ENCODE measurements at places on chromosomes 12 and 14.
A peak's percentile ranks its signal among the peaks of the same experiment; 100 is the strongest.

DNA sequence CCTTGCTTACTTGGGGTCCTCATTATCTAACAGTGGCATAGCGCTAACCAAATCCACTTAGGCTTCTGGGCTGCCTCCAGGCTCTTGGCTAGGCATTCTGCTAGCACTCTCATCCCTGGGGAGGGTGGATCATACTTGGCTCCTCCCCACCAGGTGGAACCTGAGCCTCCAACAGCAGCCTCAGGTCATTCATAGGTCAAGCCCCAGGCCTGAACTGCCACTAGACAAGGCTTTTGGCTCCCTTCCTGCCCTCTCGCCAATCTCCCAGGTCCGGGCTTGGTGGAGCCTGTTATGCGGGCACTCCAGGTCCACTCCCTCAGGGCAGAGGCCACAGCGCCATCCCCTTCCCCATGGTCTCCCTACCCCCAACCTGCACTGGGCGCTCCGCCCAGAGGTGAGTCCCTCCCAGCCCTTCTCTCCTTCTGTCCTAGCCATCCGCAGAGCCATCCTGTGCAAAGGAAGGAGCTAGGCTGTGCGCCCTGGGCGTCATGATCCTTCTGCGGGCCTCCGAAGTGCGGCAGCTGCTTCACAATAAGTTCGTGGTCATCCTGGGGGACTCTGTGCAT lies 154.9 kb upstream of the AMIGO2 start:
- no peak for DNase-seq

DNA sequence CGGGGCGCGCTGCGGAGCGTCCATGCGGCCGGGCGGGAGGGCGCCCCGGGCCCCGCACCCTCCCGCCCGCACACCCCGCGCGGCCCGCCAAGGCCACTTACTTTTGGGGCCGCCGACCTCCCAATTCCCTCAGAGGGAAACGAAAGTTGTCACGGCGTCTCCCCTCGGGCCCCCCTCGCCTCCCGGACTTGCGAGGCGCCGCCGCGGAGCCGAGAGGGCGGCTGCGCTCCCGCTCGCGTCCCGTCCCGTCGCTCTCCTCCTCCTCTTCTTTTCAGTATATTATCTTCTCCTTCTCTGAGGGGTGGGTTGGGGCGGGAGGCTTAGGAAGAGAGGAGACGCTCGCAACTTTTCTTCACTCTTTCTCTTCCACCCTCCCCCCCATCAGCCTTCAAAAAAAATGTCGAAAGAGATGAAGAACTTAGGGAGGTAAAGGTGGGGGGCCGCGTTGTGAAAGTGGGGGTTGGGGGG lies 613 bp downstream of the DUSP16 start:
- DNase-seq = peak; percentile 3

GRCh38 chr12:70948236-70948975 lies 27.9 kb upstream of the PTPRR start:
- DNase-seq = no peak

DNA sequence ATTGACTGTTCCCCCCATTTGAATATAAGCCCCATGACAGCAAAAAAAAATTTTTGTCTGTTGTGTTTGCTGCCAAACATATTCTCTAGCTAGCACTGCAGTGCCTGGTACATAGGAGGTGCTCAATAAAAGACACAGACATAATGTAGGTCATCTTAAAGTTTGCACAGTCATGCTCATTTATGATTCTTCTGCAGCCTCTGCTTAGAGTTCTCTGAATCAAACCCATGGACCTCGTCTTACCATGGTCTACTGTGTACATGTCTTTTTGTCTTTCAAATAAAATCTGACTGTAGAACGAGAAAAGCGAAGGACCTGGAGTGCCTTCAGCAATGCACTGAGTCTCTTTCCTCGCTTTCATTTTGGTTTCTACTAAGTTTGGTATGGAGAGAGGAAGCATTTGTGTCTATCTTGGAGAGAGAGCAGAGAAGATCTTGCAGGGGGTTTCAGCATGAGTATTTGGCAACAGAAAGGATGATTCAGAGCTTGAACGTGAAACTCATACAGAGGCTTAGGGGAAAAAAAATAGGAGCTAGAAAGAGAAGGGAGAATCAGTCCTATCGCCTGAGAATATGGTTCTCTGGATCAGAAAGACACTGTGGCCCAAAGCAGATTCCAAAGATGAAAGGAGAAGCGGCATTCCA lies 38.8 kb upstream of the TMCC3 start:
- no peak for DNase-seq

- DNase-seq = no peak
Measured at GRCh38 chr12:108176292-108176691, 47.2 kb downstream of the WSCD2 start.

- DNase-seq = no peak
Measured at GRCh38 chr12:120835657-120836056, 68.5 kb downstream of the SPPL3 start.

- DNase-seq = no peak
Measured at GRCh38 chr14:28671425-28671824, 95.2 kb upstream of the FOXG1 start.

- DNase-seq = no peak
Measured at GRCh38 chr12:46450279-46450748, 77.7 kb upstream of the SLC38A2 start.

- DNase-seq = no peak
Measured at GRCh38 chr12:47272412-47273190, 192.8 kb upstream of the AMIGO2 start.

DNA sequence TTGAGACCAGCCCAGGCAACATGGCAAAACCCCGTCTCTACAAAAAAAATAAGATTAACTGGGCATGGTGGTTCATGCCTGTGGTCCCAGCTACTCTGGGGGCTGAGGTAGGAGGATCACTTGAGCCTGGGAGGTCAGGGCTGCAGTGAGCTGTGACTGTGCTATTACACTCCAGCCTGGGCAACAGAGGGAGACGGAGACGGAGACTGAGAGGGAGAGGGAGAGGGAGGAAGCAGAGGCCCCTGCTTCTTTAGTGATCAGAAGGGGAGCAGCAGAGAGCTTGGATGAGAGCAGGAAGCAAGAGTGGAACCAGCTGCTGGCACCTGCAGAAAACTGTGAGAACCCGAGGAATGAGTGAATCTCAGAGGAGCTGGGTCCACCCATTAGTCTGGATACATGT lies 45.9 kb downstream of the ISCA2 start:
- no peak for DNase-seq

GRCh38 chr12:5236022-5236640 lies 192.5 kb downstream of the KCNA5 start:
- no peak for DNase-seq

- DNase-seq = no peak
Measured at GRCh38 chr12:3034067-3034750, 43.0 kb upstream of the TSPAN9 start.

- no peak for DNase-seq
Measured at GRCh38 chr14:68810173-68811153, 17.6 kb upstream of the ZFP36L1 start.

GRCh38 chr12:78880078-78880477 lies 15.5 kb downstream of the SYT1 start:
- DNase-seq = no peak

- no peak for DNase-seq
Measured at GRCh38 chr14:55220230-55220629, 28.8 kb upstream of the DLGAP5 start.

GRCh38 chr14:87489196-87489819 lies 503.7 kb downstream of the GALC start:
- DNase-seq = no peak

GRCh38 chr12:20000229-20000849 lies 368.0 kb upstream of the PDE3A start:
- DNase-seq = no peak

- DNase-seq = no peak
Measured at GRCh38 chr14:91303091-91303923, 58.8 kb upstream of the GPR68 start.
